ENCODE measurements at places on chromosomes 2 and 18.

- DNase-seq: no peak
Observed at GRCh38 chr2:149732730-149733290, 145.2 kb upstream of the MMADHC start.

GRCh38 chr2:19214682-19215391, 143.6 kb downstream of the OSR1 start:
- DNase-seq: no peak

GRCh38 chr2:62406573-62407043, 99.4 kb downstream of the TMEM17 start:
- no peak for DNase-seq

DNA sequence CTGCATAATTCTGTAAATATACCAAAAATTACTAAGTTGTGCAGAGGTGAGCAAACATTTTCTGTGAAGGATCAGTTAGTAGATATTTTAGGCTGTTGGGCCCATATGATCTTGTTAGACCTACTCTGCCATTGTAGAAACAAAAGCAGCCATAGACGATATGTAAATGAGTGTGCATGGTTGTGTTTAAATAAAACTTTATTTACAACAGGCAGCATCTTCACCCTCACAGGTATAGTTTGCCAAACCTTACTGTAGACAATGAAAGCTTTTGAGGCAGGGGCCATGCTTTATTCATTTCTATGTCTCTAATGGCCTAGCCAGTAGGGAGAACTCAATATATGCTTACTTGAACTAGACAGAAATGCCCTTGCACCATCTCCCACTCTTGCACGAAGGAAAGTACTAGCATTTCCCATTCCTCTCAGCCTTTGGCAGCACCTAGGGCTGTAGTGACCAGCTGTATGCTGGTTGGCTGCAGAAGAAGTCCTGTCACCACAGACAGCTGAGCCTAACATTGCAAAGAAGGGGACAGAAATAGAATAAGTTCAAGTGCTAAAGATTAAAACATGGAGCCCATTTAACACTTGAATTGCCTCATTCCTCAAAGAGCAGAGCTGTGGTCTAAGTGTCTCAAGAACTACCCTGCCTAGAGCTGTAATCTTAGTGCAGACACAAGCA, 305.1 kb upstream of the MGAT5 start:
- DNase-seq: no peak

- no peak for DNase-seq
Observed at GRCh38 chr2:197236816-197237215, 73.8 kb downstream of the ANKRD44 start.

DNA sequence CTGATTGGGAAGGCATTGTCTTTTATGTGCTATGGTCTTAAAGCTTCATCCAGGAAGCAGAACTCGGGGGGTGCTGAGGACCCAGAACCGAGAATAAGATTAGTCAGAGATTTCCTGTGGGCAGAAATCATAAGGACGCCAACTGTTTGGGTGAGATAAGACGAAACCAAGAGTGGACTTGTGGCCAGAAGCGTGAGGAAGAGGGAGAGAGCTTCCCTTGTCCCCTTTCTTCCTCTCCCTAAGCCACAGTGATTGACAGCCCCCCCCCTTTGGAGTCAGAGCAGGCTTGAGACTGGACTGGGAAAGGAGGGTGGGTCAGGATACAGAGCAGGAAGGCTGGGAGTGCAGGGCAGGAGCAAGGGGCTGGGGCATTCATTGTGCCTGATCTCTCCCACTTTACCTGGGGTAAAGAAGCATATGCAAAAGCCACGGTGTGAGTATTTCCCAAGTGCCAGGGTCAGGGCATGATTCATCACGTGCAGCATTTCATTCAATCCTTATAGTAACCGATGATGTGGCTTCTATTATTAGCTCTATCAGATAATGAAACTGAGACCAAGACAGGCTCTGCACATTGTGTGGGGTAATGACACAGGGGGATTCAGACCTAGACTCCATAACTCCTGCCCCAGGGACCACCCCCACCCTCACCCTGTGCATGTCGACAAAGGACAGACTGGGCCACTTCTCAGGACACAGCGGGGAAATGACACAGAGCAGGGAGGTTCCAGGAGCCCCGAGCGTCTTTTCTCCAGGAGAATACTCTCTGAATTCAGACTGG, 3.0 kb upstream of the IL1RN start:
- DNase-seq: no peak

DNA sequence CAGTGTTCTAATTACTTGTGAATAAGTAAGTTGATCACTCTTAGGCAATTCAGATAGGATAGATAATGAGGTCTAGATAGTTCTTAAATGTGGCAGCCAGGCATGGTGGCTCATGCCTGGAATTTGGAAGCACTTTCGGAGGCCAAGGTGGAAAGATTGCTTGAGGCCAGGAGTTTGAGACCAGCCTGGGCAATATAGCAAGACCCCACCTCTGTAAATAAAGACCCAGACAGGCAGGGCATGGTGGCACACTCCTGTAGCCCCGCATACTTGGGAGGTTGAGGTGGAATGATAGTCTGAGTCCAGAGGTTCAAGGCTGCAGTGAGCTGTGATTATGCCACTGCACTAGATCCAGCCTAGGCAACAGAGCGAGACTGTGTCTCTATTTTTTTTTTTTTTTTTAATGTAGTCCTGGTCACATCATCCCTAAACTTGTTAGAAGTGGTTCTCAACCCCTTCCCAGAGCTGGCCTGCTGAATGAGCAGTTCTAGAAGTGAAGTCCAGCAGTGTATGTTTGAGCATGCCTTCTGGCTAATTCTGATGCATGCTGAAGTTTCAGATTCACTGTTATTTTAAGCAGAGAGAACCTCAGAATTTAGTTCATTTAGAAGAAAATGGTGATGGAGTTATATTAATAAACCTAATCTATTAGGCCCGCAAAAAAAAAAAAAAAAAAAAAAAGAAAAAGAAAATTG, 306.2 kb downstream of the PRKCE start:
- no peak for DNase-seq

DNA sequence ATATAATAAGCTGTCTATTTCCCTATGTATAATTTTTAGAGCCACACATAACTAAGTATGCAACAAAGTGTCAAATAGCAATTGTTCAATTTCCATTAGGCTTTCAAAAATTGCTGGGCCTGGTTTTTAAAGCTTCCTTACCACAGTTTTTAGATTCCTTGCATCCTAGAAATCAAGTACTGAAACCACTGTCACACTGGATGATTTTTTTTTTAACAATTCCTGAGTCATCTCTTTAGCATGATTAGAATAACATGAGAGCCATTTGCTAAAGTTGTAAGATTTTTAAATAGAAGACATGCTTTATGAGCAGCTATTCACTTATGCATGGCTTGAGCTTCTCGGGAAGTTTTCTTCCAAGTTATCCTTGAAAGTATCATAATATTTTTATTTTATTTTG, 319.5 kb upstream of the NXPH2 start:
- no peak for DNase-seq

- DNase-seq: no peak
Observed at GRCh38 chr2:8554296-8554806, 127.5 kb upstream of the ID2 start.

GRCh38 chr2:128784626-128785306, 466.1 kb upstream of the HS6ST1 start:
- DNase-seq: no peak

- no peak for DNase-seq
Observed at GRCh38 chr2:43323857-43324256, 97.5 kb upstream of the ZFP36L2 start.

- no peak for DNase-seq
Observed at GRCh38 chr2:157838442-157839161, 37.5 kb downstream of the ACVR1 start.

GRCh38 chr2:112542984-112543661, 858 bp downstream of the POLR1B start:
- no peak for DNase-seq

DNA sequence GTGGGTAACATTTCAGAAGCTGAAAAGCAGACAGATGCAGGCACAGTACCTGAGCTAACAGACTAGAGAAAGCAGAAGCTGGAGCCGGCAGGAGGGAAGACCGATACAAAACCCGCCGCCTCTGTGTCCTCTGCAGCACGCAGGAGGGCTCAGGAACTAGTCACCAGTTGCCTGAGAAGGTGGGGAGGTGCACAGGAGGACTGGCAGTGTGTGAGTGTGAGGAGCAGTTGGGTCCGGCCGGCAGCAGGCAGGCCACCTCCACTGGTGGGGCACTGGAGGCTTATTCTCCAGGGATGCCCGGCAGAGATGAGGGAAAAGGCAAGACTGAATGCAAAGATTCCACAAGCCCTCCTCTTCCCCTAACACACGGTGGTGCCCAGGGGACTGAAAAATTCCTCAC, 18.2 kb downstream of the ERCC3 start:
- DNase-seq: no peak

GRCh38 chr2:32991091-32991845, 44.5 kb downstream of the LTBP1 start:
- no peak for DNase-seq

DNA sequence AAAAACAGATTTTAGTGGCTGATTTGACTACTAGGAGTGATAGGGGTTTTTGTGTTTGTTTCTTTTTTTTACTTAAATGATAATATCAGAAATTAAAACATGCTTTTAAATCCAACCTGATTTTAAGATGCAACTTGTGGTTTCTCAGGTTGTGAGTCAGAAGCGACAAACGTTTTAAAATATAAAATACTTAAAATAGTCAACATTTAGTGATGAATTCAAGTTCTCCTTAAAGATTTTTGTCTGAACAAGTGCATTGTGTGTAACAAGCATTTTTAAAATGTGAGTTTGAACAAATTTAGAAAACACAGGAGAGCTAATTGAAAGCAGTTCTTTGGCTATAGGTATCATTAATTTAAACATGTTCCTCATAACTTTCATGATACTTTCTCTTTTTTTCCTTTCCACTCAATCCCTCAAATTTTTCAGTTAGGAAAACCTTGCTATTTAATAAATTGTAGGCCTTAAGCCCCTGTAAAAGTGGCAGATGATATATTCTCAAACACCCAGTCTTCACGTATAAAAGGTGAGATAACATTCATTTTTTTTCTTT, 3.6 kb downstream of the TBR1 start:
- no peak for DNase-seq

Measured in hematopoietic multipotent progenitor cell treated with erythropoietin and hydrocortisone succinate and interleukin-3 and kit ligand, for 17 days (in vitro differentiated cells).